ENCODE measurements at places on chromosomes 3 and 15.

GRCh38 chr15:90807786-90808086 lies 60.7 kb upstream of the FURIN start:
- DNase-seq, result no peak

DNA sequence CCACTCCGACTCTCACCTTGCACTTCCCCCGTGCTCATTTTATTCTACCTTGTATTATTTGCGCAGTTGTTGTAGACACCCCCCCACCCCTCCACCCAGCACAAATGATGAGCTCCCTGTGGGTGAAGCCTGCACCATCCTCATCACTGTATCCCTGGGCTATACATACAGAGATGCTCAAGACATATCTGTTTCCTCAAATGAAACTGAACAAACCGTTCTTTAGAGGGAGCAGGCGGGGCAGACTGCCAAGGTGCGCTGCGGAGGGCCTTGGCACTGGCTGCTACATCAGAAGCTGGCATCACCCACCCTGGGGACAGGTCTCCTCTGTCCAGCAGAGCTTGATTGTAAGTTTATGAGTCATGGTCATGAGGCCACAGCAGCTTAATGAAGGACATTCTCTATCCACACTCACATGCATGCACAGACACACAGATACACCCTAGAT lies 29.0 kb downstream of the ADCY5 start:
- DNase-seq, result no peak

- DNase-seq, result no peak
Observed at GRCh38 chr15:98077186-98077585, 116.7 kb downstream of the ARRDC4 start.

GRCh38 chr15:36831125-36831903 lies 251.9 kb downstream of the CDIN1 start:
- no peak for DNase-seq

Measured in activated CD8-positive, alpha-beta T cell treated with anti-CD3 and anti-CD28 coated beads for 36 hours (primary cell).